ENCODE measurements at places on chromosomes 16 and 17.

DNA sequence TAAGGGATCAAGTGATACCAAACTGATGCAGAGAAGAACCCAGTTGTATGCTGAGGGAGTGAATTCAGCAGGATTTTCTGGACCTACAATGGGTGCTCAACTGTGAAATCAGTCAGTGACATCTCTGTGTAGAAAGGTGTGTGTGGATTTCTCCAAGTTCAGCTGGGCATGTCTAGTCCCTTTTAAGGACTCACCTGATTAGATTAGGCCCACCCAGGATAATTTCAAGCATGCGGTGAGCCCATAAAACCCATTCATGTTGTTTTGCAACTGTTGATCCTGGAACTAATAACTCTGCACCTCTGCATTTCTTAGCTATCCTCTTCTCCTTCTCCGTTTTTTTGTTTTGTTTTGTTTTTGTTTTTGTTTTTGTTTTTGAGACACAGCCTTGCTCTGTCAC lies 35.1 kb upstream of the DNAJA2 start:
- no peak for DNase-seq

DNA sequence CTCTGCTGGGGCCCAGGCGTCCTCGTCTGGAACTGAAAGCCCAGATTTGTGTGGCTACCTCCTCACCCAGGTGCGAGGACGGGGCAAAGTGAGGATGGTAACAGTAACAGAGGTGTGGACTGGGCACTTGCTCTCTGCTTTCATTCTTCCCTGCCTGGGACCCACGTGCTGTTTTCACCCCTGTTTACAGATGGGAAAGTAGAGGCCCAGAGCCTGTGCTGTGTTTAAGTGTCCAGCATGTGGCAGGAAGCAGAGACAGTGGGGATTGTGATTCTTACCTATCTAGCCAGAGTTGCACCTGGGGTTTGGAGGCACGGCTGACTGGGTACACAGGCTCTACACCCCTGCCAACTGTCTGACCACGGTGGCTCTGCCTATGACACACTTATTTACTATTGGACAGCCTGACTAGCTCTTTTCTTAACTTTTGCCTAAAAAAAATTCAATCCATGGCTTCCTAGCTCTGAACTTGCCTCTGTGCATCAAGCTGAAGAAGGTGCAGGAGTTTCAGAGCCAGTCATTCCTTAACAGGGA lies 155.4 kb downstream of the CLEC16A start:
- DNase-seq: no peak

- no peak for DNase-seq
Measured at GRCh38 chr17:80006339-80006720, 29.3 kb downstream of the TBC1D16 start.

DNA sequence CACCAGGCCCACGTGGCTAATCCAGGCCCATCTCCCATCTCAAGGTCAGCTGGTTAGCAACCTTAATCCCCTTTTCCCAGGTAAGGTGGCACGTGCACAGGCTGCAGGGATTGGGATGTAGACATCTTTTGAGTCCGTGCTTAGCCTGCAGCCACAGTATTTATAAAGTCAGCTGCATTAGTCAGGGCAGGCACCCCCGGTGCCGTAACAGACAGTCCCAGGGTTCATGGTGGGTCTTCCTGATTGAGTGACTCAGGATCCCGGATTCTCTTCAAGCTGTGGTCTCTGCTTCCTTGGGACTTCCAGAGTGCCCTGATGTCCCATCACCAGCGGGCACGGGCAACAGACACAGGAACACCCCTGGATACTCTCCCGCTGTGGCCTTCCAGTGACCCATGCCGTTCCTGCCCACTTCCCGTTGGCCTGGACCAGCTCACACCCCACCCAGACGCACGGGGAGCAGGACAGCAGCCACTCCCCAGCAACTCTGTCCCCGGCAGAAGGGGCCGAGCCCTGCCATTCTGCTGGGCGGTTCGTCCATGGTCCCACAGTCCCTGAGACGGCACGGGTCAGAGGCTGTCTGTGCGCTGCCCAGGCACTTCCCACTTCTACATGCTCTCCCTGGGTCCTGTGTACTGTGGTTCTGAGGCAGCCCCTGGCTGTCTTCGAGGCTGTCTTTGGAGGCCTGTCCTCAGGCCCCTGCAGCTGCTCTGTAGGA lies 248.6 kb upstream of the GSE1 start:
- DNase-seq: no peak

GRCh38 chr16:52051414-52052172 lies 495.4 kb downstream of the TOX3 start:
- DNase-seq: no peak

DNA sequence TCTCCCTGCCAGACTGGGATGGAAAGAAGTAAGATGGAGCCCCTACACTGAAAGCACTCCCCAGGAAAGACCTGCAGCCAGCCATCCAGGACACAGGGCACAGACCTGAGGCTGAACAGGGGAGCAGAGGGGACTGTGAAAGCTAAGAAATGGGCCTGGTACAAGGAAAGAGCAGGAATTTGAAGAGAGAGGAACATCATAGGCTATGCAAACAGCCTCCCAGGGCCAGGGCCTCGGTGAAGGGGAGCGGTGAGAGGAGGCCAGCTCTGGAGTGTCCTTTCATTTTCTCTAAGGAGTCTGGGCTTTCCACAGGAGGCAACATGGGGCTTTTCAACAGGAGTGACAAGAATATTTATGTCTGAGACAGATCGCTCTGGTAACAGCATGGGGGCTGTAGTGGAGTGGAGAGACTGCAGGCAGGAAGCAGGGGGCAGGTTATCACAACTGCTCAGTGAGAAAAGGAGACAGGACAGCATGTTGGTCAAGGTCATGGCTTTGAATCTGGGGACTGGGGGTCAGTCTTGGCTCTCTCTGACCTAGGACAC lies 50.1 kb downstream of the TOM1L2 start:
- DNase-seq: no peak

DNA sequence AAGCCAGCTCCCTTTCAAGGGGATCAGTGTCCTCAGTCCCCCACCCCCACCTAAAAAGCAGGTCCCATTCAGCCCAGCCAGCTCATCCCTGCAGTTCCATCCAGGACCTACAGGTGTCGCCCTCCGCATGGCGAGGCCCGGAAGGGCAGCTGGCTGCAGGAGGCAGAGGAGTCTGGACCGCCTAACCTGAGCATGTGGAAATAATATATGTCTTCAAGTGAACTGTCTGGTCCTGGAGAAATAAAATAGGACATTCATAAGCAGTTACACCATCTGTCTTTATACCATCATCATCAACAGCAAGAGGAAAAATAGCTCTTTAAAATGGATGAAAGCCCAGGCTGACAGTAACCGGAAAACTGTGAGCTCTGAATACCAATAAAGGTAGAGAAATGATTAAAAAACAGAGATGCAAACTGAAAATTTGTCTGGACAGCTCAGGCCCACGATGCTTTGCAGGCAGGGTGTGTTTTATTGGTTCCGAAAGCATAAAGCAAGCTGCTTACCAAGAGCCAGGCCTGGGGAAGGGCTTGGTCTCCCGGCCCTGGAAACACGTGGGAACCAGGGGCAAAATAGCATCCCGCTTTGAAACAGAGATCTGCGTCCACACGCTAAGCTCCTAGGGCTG lies 215.2 kb downstream of the ZFHX3 start:
- DNase-seq: peak; percentile 74

DNA sequence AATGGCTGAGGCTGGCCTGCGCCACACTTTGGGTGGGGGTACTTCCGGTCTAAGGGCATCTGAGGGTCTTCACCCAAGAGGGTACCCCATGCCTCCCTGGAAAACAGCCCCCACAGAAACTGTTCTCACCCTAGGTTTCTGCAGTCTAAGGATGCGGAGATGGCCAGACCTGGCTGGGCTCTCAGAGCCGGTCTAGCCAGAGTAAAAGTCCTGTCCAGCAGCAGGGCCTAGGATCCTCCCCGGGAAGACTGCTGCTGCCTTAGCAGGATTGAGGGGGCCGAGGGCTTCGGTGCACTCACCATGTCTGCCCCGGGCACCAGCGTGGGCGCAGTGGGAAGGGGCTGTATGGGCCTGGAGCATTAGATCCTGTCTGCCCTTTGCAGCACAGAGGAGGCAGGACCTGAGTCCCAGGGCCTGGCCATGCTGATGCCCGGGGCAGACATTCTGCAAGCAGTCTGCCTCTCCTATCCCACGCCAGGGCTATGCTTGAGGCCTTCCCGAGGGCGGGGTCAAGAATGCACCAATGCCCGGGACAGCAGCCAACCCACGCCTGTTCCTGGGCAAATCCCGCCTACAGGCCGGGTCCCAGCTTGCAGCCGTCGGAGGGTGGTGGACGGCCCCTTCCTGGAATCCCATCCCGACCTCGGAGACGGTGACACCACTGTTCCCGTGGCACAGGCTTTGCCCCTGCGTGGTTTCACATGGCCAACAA lies 54.7 kb downstream of the CBFA2T3 start:
- DNase-seq: peak; percentile 81

DNA sequence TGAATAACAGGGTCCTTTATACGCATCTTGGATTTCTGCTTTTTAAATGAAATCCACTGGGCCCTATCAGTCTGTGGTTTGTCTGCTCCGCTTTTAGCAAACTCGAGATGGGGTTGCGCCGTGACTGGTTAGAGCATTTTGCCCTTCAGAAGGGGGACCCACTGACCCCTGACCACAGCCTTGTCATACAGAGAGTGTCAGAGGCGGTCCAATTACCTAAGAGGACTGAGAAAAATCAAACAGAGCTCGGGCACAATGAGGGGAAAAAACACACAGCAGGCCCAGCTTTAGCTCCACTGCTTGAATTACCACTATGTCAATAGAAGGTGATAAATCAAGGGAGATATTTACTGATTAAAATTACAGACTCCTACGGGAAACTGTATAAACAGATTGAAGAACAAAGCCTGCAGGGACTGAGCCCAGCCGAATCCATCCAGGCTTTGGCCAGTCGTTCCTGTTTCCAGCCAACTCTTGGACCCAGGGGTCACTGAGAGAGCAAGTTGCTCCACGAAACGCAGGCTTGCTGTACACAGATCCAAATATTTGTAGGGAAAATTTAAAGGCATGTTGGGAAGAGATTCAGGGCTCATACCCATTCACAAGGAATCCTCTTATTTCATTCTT lies 131.9 kb upstream of the ZFHX3 start:
- DNase-seq: no peak

DNA sequence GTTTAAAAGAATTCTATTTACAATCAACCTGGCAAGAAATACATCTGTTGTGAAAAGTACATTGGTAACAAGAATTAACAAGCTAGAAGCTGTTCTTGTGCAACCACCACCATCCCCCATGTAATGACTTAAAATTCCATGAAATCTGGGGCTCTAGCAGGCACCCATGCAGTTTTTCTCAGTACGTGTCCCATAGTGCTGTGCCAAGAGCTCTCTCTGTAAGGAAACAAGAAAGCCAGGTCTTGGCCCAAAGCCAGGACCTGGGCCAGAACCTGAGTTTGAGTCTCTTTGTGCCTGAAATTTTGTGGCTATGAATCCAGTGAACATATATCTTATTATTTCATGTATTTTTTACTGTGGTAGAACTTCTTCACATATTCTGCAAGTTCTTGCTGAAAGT lies 46.6 kb downstream of the NUP93 start:
- no peak for DNase-seq

DNA sequence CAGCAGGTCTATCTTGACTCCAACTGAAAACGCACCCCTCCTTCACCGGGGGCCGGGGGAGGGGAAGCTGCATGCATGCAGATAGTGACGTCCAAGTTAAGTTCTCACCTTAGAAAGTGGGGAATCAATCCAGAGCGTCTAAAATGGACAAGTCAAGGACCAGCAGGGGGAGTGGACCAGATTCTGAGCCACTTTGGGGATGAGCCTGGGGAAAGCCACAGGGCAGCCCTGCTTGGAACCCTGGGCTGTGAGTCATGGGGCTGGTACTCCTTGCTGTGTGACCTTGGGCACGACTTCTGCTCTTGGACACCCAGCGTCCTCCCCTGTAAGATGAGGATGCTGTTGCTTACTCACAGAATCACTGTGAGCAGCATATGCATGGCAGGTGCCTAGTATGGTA lies 9.1 kb downstream of the TNFRSF13B start:
- no peak for DNase-seq

DNA sequence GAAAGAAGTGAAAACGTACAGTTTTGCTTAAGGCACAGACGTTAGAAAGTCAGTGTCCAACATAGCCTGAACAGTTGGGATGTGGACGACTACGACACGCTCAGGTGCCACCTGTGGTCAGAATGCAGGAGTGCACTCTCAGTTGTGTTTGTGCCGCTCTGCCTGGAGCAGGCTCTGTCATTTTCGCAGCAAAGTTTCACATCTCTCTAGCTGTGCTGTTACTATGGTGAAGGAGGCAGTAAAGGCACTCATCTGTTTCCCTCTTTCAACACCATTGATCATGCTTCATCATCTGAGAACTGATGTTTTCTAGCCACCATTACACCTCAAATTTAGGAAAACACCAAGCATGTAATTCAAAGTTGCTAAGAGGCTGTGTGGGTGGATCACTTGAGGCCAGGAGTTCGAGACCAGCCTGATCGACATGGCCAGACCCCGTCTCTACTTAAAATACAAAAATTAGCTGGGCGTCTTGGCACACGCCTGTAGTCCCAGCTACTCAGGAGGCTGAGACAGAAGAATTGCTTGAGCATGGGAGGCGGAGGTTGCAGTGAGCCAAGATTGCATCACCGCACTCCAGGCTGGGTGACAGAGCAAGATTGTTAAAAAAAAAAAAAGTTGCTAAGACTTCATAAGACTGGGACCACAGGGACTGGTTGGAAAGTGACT lies 44.9 kb upstream of the DNAJA2 start:
- no peak for DNase-seq

DNA sequence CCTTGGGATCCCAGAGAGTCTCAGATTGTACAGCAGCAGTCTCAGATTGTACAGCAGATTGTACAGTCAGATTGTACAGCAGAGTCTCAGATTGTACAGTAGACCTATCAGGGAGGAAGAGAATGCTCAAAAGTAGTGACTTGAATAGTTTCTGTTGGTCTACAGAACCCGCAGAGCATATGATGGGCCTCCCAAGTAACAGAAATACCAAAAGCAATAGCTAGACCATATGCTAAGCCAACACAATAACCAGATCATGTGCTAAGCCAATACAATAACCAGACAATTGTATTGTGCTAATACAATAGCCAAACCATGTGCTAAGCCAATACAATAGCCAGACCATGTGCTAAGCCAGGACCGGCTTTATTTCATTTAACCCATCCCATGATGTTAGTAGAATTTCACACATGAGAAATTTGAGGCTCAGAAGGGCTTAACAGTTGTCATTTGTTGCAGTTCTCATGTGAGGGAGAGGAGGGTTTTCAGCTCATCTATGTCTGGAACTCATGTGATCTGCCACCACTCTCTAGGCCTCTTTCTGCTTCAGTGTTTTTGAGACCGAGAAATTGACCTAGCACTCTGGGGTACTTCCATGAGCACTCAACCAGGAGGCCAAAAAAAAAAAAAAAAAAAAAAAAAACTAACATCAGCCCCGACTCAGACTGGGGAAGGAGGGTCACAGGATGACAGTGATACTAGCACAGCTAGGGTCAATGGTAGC lies 144.0 kb downstream of the SOX9 start:
- no peak for DNase-seq

- no peak for DNase-seq
Measured at GRCh38 chr17:78046923-78047322, 81.6 kb downstream of the TMC6 start.

DNA sequence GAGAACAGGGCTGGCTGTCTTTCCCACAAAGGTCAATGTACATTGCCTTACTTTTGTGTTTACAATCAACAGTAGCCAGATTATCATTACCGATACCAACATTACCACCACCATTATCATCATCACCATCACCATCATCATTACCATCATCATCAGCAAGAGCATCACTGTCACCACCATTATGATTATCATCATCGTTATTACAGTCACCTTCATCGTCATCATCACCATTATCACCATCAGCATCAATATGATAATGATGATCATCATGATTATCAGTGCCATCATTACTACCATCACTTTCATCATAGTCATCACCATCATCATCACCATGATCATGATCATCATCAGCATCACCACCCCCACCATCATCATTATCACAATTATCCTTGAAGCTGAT lies 43.3 kb upstream of the RBFOX1 start:
- DNase-seq: no peak

Measured in hepatic stellate cell (primary cell).